ENCODE measurements at places on chromosomes 1 and 21.

DNA sequence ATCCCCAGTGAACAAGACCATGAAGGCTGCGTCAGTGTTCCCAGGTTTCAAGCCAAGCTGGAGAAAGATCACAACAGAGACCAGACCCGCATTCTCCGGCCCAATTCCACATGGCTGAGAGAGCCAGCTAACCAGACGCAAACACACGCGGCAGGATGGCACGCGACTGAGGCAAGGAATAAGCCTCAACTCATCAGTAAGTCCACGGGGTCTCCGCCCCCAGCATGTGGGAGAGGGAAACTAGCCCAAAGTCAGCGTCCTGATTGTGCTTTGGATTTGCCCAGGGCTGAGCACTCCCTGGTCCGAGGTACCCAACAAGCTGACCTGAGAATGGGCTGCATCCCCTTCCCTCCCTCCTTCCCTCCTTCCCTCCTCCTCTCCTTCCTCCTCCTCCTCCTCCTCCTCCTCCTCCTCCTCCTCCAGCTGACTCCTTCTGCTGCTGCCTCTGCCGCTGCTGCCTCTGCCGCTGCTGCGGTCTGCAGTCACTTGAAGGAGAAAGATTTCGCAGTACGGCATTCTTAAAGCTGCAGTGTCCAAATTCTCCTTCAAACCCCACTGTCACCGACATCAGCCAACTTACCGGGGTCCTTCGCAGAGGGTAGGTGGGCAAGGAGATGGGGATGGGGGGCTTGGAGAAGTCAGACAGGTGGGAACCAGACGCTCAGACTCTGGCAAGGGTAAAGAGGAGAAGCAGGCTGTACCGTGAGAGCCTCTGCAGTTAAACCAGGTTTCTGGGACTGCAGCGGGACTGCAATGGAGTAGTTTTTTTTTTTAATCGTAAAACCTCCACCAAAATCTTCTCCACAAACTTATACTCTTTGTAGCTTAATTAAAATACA, 33.0 kb upstream of the H6PD start:
- no peak for DNase-seq

GRCh38 chr1:81379430-81379829, 421.3 kb upstream of the ADGRL2 start:
- DNase-seq = no peak

- no peak for DNase-seq
Measured at GRCh38 chr21:35473496-35473895, 424.4 kb upstream of the RUNX1 start.

DNA sequence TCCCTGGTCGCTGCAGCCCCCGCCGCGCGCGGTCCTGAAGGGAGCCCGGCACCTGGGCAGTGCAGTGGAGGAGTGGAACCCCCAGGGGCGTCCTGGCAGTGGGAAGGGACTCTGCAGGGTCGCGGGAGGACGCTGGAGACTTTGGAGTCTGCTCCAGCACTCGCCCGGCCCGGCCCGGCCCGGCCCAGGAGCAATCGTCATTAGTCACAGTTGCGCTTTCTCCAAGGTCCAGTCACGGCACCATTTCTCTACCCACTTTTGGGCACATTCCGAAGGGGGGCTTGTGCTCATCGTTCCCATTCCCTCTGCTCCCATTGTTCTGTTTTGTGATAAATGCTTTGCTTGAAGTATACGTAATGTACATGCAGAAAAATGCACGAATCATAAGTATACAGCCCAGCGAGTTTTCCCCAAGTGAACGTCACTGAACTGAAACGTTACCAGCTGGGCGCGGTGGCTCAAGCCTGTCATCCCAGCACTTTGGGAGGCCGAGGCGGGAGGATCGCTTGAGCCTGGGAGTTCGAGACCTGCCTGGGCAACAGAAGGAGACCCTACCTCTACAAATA, 999 bp downstream of the THAP3 start:
- DNase-seq = no peak

DNA sequence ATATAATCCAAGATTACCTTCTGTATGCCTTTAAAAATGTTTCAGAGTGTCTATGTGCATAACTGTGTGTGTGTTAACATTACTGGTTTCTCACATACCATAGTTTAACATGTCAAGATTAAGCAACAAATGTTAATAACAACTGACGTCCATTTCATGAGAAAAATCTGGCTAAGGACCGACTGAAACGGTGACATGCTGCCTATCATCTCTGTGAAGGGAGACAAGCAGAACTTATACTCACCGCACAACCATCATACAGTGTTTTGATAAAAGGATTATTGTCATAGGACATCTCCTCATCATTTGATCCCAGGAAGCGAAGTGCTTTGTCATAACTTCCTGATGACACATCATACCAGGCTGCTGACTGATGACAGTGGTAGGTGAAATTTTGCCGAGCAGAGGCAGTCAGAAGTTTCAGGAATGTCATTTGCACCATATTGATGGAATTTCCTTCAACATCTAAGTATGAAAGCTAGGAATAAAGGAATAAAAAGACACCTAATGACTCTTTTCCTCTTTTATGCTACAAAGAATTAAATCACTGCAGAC, 228.8 kb downstream of the COL11A1 start:
- no peak for DNase-seq

GRCh38 chr1:232538224-232538942, 91.5 kb downstream of the SIPA1L2 start:
- DNase-seq = no peak

DNA sequence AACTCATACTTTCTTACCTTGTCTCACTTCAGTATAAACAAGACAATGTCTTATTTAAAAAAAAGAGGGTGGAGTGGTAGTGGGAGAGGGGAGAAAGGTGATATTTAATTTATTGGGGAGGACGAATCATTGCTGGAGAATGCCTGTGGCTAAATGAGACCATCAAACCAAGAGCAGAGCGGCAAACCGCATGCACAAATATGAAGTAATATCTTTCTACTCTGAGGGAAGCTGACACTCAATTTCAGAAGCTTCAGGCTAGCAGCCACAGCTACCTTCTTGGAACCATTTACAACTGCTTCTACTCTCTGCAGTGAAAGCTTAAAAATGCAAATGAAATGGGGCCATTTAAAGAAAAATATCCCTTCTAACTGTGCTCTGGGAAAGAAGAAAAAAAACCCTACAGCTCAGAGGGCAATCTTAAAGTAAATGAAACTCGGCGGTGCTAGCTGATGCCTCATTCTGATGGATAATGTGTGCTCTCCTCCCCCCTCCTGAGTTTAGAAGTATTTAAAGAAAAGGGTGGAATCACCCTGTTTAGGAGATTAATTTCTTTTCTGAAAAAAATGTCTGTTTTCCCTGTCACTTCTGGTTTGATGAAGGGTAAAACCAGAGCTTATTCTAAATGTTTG, 178.2 kb upstream of the CAMK1G start:
- DNase-seq = no peak

- DNase-seq = peak; percentile 73
Measured at GRCh38 chr1:42922687-42923366, 35.8 kb downstream of the SLC2A1 start.

GRCh38 chr1:31568895-31569595, 7.3 kb upstream of the TINAGL1 start:
- peak; percentile 15 for DNase-seq

GRCh38 chr1:242524571-242525359, at the start of gene PLD5:
Gene PLD5 (minus strand): TSS chr1:242524697.
- DNase-seq = peak; percentile 80

DNA sequence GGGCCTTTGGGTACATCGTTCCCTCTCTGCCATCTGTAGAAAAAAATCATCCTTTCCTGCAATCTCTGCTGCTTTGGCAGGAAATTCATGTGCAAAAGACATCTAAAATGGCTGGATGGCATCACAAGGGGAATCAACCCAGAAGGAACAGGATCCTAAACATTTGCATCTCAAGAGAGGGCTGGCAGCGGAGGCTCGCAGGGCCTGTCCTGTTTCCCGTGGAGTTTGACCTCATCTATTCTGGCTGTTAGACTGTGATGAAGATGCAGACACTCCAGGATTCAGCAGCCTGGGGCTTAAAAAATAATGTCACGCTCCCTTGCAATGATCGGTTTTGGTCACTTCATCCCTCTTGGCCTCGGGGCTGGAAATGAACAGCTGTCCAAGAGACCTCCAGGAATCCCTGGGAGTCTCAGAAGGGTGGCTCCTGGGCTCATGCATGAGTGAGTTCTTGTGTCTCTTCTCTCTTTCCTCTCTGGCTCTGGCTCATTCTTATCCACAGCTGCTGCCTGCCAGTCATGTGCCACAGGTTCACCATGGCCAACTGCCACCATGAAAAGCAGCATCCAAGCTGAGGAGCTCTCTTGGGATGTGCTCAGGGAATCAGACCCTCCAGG, 16.1 kb upstream of the PCP4 start:
- DNase-seq = no peak

DNA sequence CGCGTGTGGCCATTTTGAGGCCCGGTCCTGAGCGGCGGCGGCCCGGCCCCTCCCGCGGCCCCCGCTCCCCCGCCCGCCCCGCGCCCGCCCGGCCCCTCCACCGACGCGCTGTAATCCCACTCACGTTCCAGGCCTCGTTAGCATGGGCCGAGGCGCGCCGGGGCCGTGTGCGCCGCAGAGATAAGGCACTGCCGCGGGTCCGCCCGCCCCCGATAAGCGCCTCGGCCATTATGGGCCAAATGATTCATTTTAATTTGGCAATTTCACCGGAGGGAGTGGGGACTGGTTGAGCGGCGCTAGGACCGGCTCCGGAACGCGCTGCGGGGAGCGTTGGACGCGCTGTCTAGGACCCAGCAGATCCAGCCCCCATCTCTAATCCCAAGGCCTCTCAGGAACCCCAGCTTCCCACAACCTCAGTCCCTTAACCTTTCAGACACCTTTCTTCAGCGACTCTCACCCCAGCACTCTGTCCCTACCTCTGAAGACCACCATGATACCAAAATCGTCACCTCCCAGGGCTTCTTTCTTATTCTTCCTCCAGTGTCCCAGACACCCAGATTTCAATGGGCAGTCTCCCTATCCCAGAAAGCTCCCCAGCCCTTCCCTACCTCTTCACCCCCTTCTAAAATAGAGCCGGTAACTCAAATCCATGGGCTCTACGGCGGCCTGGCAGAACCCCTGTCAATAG, at the start of gene TAL1:
TAL1 (minus strand) TSS at position 39 of the 688 bp plus-strand sequence. CDS start 6,337 bp downstream, outside the sequence.
- peak; percentile 54 for DNase-seq

- no peak for DNase-seq
Measured at GRCh38 chr1:98739762-98740161, 78.2 kb downstream of the SNX7 start.

- no peak for DNase-seq
Measured at GRCh38 chr1:51316113-51316845, 14.1 kb downstream of the TTC39A start.

- DNase-seq = no peak
Measured at GRCh38 chr1:48878191-48878940, 101.7 kb upstream of the BEND5 start.

GRCh38 chr1:69567652-69568420, at the start of gene LRRC7:
Gene LRRC7 (plus strand): TSS chr1:69567922. CDS start chr1:69568640, 718 bp downstream.
- peak; percentile 74 for DNase-seq

DNA sequence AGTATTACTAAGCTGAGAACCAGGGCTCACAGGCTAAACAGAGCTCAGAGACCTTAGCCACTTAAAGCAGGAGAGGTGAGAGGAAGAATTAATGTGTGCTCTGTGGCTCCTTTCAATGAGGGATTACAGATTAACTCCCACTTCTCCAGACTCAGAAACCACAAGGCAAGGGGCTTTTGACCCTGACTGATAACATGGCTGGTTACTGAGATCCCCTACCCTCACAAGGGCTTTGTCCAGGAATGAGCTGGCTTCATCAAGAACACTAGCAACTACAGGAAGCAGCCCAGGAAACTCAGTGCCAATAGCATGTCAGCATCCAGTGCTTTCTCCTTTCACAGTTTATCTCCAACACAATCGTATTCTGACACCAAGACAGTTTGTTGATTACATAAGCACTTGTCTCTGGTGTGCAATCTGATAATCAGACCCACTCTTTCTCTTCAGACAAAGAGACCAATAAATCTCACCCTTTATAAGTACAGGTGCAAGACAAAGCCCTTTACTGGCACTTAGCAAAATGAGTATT, 38.8 kb downstream of the ERI3 start:
- no peak for DNase-seq

DNA sequence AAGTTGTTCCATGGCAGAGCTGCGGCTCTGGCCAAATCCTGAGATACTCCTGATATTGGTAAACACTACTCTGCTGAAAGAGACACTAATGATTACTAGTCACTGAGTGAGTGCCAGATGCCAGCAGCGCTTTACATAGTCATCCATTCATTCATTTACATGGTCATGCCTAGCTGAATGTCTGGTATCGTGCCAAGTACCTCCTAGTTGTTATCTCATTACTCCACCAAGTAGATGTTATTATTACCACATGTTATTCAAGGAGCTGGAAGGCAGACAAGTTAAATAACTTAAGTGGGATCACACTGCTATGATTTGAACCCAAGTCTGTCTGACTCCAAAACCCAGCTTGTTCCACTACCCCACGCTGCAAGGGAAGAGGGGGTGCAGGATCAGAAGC, 4.7 kb downstream of the OLFML2B start:
- DNase-seq = no peak

GRCh38 chr1:175193527-175193910, 943 bp upstream of the KIAA0040 start:
- DNase-seq = no peak

GRCh38 chr1:86828024-86828423, 85.9 kb downstream of the SELENOF start:
- DNase-seq = no peak

DNA sequence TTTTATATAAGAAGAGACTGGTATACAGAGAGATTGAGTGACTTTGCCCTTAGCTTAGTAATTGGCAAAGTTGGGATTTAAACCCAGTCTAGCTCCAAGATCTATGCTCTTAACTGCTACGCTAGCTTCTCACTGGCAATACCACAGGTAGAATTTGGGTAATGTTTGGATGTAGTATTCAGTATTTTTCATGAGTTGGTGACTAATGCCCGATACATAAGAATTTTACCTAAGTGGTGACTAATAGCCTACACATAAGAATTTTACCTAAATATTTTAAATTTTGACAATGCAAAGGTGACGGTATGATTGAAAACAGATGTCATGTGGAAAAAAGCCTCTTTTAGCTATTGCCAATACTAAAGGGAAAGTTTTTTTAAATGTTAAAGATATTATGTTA, 24.3 kb downstream of the GPSM2 start:
- DNase-seq = no peak

DNA sequence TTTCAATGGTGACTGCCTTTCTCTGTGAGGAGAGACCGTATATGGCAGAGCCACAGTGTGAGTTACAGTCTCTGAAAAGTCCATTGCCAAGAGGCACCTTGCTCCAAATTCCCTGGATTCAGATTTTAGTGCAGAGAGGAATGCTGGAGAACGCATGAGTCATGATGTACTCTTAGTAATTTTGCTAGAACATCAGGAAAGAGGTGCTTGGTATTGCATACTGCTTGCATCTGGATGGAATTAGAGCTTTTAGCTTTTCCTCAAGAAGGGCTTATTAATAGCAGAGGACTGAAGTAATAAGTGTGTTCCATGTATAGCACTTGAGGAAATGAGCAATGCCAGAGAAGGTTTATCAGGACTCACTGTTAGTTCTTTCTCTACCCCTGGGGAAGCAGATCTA, 40.5 kb upstream of the AKT3 start:
- DNase-seq = no peak

- DNase-seq = no peak
Measured at GRCh38 chr1:13775459-13775858, 75.5 kb downstream of the PRDM2 start.
